ENCODE measurements at places on chromosomes 2 and 18.
A peak's percentile ranks its signal among the peaks of the same experiment; 100 is the strongest.

- DNase-seq: no peak
Measured at GRCh38 chr2:16031848-16032159, 91.5 kb downstream of the MYCN start.

- DNase-seq: no peak
Measured at GRCh38 chr2:175017618-175018414, 12.6 kb upstream of the CHN1 start.

GRCh38 chr18:58158459-58158858, 114.4 kb downstream of the NEDD4L start:
- DNase-seq: no peak

- no peak for DNase-seq
Measured at GRCh38 chr2:107810734-107811133, 16.0 kb upstream of the RGPD4 start.

GRCh38 chr2:170578606-170579005, 136.5 kb upstream of the SP5 start:
- no peak for DNase-seq

DNA sequence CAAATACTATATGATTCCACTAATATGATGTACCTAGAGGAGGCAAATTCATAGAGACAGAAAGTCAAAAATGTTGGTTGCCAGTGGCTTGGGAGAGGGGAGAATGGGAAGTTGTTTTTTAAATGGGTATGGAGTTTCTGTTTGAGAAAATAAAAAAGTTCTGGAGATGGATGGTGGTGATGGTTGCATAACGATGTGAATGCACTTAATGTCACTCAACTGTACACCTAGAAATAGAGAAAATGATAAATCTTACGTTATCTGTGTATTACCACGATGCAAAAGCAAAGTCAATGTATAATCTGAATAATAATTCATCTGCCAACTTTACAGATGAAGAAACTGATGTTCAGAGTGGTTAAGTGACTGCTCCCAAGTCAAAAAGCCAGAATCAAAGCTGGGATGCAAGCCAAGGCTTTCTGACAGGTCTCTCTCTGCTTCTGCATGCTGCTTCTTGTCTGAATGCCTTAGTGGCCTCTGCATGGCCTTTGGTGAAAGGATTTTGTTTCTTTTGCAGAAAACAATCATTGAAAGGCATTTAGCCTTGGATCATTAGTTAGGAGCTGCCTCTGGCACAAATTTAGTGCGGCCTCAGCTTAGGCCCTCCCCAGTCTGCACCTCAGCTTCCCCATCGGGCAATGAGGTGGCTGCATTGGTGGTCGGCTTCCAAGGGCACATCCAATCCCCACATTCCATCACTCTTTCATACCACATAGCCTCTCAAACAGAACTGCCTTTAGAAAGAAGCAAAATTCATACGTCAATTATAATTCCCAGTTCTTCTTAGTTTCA, 46.5 kb upstream of the MYCN start:
- no peak for DNase-seq

GRCh38 chr18:32469691-32470459, 807 bp downstream of the GAREM1 start:
- DNase-seq: no peak

DNA sequence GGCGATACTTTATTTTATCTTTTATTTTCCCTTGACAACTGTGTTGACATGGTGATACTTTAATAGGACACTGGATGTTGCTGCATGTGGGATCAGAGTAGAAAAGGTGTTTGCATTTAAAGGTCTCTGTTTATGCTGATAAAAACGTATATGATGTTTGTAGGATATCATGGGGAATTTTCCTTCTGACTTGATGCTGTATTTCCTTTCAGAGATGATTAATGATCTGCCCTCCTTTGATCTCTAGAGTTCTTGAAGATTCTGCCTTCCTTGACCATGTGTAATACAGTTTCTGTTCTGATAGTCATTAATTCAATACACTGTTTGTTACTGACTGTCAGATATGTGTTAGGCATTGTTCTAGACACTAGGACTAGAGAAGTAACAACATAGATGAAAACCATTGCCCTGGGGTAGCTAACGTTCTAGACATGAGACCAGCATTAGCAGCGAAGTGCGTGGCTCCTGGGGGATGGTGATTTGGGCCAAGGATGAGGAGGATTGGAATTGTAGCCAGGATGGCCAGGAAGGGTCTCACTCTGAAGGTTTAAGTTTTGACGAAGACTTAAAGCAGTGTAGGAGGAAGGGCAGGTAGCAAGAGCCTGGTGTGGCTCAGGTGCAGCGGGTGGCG, 2.8 kb downstream of the ATG4B start:
- no peak for DNase-seq

DNA sequence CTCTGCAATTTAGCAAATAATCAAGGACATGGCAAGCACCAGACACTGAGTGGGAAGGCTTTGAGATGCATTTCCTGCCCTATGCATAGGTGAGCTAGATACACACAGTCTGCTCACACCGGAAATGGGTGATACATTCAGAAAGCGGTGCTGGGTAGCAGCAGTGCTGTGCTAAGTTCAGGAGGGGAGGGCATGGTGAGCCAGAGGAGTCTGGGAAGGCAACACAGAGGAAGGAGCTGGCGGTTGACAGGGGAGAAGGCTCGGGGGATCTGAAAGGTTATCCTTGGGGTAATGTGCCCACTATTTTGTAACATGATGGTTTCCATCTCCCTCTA, 57.4 kb upstream of the EPAS1 start:
- no peak for DNase-seq

GRCh38 chr18:79682481-79682880, 2.9 kb downstream of the CTDP1 start:
- DNase-seq: no peak

DNA sequence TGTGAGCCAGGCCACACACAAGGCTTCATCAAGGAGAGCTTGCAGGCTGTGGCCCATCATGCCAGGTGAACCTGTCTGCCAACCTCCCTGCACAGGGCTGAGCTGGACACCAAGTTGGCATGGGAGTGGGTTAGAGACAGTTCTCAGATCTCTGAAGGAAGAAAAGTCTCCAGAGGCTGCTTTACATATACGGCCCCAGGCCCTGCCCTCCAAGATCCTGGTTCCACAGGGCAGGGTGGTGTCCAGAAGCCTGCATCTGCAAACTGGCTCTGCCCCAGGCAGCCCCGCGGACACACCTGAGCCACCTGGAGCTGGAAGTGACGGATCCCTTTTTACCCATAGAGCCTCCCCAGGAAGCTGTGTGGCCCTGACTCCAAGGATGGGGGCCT, 24.2 kb upstream of the HES6 start:
- DNase-seq: no peak

DNA sequence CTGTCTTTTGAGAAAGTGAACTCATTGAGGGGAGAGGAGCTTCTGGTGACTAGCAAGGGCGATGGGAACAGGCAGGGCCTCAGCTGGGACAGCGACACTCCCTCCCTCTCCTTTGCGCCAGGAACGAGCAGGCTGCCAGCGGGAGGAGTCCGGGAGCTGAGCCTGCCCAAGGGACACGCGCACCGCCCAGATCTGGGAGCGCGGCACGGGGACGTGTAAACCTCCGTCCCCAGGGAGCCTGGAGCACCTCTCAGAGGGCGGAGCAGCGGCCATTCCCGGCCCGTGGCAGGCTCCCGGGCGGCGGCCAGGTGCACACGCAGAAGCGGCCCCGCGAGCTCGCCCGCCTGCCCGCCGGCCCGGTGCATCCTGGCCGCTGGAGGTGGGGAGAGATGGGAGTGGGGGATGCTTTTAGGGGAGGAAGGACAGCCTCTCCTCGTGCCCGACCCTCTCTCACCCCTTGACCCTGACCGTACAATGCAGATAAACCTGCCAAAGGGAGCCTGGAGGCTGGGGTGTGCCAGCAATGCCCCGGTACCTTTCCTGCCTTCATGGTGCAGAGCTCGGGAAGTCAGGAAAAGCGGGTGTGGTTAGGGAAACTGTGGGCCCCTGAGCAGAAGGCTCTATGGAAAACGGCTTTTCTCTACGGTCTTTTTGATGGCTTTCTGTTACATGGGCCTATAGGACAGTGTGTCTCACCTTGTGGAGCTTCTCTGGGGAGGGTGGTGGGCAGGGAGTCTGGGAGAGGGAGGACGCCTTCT, 2.2 kb downstream of the AQP4 start:
- no peak for DNase-seq

DNA sequence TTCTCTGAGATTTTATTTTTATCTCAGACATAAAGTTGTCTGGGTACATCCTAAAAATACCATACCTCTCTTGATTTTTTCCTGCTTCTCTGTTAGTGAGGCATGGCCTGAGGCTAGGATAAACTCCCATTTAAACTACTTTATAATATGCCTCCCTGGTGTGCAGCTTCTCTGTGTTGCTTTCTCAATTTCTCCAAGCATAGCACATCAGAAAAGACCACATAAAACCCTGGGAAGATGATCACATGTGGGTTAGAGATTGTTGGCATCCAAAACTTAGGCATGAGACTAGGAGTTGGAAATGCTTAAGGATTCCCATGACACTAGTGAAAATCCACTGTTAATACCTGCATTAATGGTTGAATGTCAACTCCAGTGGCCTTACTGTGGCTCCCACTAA, 254.6 kb downstream of the RND3 start:
- DNase-seq: no peak

DNA sequence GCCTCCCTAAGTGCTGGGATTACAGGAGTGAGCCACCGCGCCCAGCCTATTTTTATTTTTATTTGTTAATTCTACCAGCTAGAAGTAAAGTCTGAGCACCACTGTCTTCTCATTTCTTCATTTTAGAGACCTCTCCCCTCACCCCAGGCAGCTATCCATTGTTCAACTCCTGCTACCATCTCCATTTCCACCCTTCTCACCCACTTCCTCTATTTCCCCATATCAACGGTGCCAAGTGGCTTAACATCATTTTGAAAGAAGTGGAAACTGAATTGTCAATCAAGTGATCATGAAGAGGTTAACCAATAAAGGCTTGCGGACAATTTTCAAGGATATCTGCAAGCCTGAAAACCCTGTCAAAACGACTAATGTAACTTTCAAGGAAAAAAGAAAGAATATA, 323.1 kb downstream of the NBAS start:
- no peak for DNase-seq

DNA sequence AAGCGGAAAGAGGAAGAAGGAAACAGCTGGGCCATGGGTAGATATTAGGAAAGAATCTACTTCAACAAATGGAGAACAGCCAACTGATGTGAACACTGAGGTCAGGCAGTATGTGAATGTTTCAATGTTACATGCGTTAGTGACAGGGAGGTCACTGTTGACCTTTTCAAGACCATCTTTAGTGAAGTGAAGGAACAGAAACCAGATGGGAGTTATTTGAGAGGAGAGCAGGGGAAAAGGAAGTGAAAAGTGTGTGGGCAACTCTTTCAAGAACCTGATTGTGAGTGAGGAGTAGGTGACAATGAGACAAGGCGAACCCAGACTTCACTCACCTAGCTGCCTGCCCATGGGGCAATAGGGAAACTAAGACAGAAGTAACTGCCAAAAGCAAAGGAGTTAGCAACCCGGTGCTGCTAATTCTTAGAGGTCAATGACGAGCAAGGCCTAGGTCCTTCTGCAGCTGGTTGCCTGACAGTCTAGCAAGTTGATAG, 67.0 kb downstream of the SP3 start:
- DNase-seq: no peak

DNA sequence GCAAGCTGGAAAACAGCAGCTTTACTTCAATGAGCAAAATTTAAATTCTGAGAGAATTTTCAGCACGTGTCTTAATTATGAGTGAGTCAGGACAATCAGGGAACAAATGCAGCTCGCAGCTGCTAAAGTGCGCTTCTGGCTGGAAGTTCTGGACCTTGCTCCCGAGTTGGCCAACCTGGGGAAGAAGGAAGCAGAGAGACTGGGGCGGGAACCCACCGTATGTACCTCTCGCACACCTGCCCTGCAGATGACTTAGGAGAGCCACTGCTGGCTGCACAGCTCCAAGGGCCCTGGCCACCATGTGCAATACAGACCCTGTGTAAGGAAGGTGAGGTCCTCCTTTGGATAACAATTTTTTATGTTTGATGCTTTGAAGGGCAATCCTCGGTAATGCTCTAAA, 42.4 kb downstream of the REEP1 start:
- no peak for DNase-seq

GRCh38 chr2:199718074-199718473, 132.9 kb downstream of the FTCDNL1 start:
- DNase-seq: no peak

GRCh38 chr2:118855451-118856279, 8.2 kb upstream of the EN1 start:
- DNase-seq: peak; percentile 69

GRCh38 chr2:7825591-7826312, 856.1 kb upstream of the ID2 start:
- DNase-seq: no peak

GRCh38 chr2:232549655-232550353, 553 bp downstream of the TIGD1 start:
- DNase-seq: no peak

DNA sequence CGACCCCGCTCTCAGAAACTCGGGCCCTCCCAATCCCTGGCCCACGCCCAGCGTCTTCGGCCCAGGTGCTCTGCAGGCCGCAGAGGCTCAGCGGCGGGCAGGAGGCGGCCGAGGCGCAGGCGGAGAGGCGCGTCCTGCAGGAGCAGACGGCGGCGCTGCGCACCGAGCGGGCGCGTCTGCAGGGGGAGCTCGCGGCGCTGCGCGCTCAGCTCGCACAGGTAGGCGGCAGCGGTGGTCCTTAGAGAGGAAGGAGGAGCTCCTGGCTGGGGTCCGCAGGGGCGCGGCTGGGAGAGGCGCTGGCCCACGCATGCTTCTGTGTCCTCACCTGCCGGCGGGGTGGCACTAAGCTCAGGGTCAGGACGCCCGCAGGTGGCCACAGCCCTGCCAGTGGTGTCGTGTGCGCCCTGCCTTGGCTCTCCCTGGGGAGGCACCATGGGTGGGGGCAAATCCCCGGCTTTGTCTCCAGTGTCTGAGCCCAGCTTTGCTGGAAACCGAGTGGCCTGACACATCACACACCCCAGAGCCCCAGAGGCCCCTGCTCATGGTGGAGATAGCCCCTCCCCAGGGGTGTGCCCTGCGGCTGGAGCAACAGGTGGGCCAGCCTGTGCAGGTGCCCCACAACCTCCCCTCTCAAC, 14.9 kb upstream of the SNED1 start:
- DNase-seq: no peak

GRCh38 chr2:149468636-149469035, 118.9 kb downstream of the MMADHC start:
- no peak for DNase-seq

DNA sequence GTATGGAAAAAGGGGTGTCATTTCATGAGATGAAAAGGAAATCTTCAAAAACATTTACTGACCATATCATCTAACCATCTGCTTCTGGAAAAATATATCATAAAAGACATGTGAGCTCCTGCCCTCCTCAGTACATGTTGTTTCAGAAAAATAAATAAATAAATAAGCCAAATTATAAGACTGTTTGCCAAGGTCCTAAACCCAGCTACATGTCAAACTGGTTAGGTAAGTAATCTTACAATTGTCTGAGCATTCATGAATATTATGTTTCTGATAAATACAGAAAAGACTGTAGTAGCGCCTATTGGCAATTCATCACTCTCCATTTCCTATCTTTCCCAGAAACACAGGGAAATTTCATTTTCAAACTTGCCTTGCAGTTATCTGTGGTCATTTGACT, 138.9 kb upstream of the SETBP1 start:
- DNase-seq: no peak

DNA sequence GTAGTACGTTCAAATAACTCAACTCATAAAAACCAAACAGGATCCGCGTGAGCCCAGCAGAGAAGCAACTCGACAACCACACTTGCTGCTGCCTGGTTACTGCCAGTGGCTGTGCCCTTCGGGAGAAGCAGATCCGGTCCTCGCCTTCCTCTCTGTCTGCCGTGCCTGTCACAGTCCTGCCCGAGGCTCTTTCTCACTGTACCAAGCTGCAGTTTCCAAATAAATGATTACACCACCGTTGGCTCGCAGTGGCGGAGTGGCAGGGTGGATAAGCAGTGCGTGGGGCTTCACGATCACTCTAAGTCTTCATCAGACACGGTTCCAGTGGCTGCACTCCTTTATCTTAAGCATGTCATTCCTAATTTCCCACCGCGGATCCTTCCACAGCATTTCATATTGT, 26.1 kb upstream of the SALL3 start:
- DNase-seq: no peak
